ENCODE measurements at places on chromosomes 7 and 10.

DNA sequence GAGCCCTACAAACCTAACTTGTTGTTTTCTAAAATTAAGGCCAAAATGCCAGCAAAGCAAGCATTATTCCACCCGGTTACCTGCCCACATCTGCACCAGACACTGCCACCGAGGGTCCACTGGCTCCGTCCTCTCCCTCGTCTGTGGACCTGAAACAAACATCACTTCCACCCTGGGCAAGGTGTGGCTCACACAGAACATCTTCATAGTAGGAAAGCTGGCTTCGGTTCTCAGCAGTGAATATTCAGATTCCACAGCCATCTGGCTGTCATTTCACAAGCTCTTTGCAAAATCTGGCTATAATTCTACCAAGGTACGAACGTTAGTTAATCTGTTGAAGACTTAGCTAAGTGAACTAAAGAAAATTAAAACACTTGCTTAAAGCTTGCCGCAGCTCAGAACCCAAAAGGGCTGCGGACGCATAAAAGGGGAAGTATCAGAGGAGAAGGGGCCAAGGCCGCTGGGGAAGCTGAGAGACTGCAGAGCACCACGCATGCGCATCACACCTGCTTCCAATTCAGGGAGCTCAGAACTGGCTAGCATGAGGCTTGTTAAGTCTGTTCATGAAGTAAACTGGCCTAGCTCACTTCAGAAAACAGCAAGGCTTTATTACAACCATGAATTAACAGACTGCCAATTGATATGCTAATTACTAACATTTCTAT, 46.1 kb downstream of the PTPRN2 start:
- peak; percentile 49 for DNase-seq

DNA sequence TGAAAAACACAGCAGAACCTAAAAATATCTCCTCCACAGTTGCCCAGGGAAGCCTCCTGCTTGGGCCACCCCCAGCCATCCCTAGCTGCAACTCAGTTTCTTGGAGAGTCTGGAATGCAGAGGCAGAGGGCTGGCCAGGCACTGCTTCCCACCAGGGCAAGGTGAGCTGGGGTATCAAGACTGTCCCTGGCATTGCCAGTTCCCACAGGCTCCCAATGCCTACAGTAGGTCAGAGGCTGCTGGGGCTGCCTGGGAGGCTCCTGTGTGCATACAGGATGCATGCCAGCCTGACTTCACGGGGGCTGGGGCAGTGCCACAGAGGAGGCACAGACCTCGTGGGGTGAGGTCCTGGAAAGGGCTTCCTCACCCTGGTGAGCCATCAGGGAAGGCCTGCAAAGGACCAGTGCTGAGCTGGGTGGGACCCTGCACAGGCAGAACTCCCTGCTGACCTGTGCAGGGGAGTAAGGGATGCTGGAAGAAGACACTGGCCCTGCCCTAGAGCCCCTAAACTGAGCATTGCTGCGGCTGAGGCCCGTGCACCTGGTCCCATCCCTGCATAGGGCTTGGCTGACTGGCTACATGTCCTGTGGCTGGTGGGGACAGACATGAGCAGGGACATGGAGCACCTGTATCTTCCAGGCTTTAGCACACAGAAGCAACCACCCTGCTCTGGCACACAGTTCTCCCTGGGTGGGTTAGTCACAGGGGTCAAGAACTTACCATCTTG, 121.9 kb upstream of the RET start:
- DNase-seq = no peak

DNA sequence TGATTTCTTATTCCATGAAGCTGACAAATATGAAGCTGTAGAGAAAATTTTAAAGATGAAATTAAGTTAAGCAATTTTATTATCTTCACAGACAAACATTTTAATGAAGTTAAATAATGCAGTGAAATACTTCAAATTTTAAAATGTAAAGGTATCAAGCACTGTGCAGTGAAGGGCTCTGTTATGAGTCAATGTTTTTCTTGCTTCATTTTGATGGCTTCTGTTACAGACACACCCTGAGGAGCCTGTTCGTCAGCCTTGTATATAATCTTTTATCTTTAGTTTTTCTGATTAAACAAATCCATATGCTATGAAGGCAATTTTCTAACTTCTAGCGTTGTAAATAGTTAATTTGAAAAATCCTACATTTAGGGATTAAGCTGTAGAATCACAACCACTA, 18.5 kb downstream of the VSTM2A start:
- no peak for DNase-seq

DNA sequence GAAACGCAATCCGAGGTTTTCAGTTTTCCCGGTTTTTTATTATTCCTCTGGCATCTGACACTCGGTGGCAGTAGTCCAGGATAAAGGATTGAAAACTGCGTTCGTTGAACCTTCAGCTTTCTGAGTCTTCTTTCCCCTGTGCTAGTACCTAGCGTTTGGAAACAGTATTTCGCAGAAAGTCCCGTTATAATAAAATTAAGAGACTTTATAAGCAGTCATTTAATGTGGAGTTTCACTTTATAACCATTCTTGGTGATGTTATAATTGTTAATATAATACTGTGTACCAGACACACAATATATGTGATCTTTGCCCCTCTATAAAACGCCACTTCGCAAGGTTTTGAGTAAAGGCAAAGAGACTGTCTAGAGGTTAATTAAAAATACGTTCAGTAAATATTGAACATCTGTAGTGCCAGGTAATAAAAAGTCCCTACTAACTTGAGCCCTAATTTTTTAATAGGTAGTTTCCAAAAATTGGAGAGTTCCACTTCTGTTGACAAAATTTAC, 874 bp downstream of the CISD1 start:
- DNase-seq = no peak

DNA sequence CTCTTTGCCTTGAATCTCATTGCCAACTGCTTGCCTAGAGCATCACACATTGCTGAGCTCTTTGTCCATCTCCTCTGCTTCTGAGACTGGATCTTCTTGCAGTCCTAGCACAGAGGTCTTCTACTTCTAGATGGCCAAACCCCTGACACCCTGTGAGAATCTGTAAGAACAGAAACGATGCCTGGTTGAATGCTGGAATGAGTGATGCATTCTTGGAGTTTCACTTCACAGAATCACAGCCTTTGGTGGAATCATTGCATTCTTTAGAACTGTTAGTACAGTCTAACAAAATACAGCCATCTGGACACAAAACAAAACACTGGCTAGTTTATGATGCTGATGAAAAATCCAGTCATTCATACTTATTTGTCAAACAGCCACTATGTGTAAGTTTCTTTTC, 141.7 kb upstream of the ITGB1 start:
- DNase-seq = no peak

DNA sequence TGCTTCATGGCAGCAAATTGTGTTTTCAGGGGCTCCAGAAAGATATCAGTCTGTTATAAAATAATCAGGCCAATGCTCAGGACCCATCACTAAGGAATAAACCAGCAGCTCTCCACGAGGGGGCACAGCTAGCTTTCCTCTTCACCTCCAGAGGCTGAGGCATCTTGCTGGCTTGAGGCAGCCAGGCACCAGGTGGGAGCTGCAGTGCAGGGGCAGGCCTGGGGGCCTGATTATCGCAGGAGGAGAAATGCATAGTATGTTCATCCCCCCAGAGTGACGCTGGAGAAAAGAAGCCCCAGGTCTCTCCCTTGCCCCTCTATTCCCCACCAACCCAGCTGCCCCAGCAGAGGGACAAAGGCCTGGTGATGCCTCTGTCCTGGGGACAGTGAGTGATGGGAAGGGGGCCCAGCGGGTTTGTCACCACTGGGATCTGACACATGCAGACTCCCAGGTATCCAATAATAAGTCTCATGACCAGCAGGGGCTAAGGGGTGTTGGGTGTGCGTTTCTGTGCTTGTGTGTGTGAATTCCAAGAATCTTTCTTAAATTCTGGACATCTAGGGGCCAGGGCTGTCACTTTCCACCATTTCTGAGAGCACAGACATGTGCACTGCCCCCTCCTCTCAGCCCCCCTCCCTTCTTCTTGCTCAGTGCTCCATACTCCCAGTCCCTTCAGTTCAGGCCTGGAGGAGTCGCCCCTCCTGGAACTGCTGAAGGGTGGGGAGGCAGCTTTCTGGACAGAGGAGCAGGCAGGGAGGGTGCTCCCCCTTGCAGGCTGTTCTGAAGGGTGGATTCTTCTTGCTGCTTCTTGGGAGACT, 128.1 kb upstream of the FAM20C start:
- DNase-seq = peak; percentile 82

DNA sequence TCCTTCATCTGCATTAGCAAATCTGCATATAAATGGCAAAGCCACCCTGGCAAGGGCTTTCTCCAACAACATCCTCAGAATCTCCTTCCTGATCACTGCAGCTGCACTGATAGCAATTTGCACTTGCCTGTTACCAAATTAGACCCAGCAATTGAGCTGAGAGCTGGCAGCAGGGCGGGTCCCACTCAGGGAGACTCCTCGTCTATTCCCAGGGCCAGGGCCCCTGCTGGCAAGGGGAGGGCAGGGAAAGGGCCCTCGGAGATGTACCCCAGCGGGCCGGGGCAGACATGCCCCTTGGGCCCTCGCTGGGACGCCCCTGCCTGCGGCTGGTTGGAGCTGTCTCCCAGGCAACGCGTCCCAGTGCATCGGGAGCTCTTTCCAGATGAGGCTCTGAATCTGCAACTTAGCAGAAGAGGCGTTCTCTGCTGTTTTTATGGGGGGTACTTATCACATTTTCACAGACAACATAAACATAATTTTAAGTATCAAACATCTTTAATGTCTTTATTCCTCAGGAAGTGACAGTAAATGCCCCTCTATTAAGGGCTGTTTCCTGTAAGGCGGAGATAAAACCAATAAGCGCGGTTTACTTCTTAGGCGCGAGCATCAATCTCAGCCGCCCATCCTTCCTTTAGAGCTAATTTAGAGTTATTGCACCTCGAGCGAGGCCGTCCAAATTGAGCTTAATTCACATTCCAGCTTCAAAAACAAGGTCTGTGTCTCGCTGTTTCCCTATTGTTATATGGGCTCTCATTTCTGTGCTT, 249.0 kb upstream of the PPP2R2D start:
- DNase-seq = no peak

GRCh38 chr7:65239707-65240352, 133.8 kb upstream of the ZNF92 start:
- peak; percentile 67 for DNase-seq

- DNase-seq = no peak
These were observed 103.7 kb downstream of the TCERG1L start for GRCh38 chr10:131207584-131208532.

DNA sequence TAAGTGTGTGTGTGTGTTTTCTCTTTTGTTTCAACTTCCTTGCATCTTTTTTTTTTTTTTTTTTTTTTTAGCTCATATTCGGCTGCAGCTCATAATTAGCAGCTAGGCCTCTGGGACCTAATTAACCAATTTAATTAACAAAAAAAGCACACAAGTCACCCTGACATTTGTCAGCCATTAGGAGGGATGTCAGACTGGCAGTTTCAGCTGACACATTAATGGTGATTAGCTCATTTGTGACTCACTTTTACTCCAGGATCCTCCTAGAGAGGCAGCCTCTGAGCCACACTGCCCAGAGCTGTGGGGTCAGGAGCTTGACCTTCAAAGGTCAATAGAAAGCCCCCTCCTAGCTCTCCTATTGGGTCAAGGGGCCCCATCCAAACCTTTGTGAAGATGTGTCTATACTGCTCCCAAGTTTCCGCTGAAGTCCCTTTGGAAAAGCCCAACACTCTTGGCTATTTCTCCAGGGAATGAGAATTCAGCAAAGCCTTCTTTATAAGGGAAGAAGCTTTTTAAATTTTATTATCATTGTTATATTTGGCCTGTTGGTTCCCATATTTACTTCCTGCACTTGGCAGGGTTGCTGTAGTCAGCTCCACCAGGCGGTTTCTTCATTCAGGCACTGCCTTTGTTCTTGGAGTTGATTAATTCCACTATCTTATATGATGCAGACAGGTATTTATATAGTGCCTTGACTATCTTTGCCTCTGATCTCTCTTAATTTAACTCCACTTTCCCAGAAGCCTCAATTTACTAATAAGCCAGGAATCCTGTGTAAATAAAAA, 109.5 kb upstream of the HABP2 start:
- DNase-seq = no peak

DNA sequence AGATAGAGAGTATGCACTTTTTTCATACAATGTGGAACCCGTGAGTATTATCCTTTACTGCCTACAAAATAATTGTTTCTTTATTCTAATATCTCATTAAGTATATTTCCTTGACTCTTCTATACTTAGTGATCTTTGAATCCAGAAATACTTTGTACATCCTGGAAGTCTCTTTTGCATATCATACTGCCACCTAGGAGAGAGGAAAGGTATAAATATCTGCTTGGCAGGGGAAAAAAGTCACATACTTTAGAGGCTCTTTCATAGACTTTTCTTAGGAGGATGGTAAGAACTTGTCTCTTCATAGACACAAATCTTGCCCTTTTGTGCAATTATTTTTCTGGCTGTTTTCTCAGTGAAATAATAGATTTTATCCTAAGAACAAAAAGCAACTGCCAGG, 436.0 kb downstream of the PAXIP1 start:
- DNase-seq = no peak

GRCh38 chr10:58360412-58361004, 24.7 kb upstream of the TFAM start:
- no peak for DNase-seq

- no peak for DNase-seq
These were observed 64.1 kb upstream of the EEPD1 start for GRCh38 chr7:36088966-36089365.

- no peak for DNase-seq
These were observed 28.2 kb downstream of the ARHGAP21 start for GRCh38 chr10:24695452-24695851.

- DNase-seq = no peak
These were observed 13.0 kb downstream of the ATAD1 start for GRCh38 chr10:87804939-87805569.

GRCh38 chr10:12897278-12897677, 104.2 kb downstream of the CCDC3 start:
- DNase-seq = no peak

DNA sequence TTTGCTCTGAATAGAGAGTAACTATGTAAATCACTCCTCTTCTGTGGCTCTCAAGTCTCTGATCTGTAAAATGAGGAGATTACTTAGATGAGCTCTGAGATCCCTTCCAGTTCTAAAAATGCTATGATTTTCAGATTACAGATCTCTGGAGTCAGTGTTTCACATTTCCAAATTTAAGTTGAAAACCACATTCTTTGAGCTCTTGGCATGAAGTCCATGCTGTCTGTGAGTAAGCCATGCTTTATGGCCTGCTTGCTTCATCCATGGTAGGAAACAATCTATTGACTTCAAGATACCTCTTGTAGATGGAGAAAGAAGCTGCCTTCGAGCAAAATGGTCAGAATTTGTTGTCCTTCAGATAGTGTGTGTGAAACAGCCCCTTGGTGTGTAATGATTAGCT, 64.9 kb downstream of the CELF2 start:
- DNase-seq = no peak

GRCh38 chr10:49396666-49396999, 744 bp upstream of the DRGX start:
- DNase-seq = no peak

DNA sequence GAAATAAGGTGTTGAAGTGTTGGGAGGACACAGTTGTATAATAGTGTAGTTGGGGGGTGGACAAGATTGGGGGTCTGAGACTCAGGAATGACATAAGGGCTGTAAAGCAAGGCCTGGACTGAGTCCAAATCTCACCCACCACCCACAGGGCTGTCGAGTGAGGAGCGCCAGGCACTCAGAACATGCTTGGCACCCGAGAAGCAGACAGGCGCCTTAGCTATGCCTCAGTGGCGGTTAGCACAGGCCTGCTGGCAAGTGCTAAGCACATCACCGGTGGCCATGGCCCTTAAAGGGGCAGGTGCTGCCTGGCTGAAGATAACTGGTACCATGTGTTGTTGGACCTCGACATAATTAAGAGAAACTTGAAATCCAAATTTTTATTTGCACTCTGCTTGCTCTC, 90.7 kb downstream of the COL13A1 start:
- no peak for DNase-seq
